ENCODE measurements at places on chromosomes 6 and 20. TPM values are rescaled to one million over a fixed set of nuclear protein-coding genes. Genes with fewer than 3 reads are reported as not detected.

MMP24 gene
- total RNA-seq, result under 0.01 TPM

MATN4 gene
- not detected for total RNA-seq

TRIM10 gene
- not detected for total RNA-seq

LGSN gene
- not detected for total RNA-seq

PSORS1C2 gene
- total RNA-seq, result not detected

RSPH9 gene
- total RNA-seq, result not detected

GSTA3 gene
- not detected for total RNA-seq

All from hair follicular keratinocyte (primary cell).